Peyer's patch (tissue), 4 donors: ENCODE measurements at places on chromosomes 2 and 18. TPM values are rescaled to one million over a fixed set of nuclear protein-coding genes. Genes with fewer than 3 reads are reported as not detected.

DNA sequence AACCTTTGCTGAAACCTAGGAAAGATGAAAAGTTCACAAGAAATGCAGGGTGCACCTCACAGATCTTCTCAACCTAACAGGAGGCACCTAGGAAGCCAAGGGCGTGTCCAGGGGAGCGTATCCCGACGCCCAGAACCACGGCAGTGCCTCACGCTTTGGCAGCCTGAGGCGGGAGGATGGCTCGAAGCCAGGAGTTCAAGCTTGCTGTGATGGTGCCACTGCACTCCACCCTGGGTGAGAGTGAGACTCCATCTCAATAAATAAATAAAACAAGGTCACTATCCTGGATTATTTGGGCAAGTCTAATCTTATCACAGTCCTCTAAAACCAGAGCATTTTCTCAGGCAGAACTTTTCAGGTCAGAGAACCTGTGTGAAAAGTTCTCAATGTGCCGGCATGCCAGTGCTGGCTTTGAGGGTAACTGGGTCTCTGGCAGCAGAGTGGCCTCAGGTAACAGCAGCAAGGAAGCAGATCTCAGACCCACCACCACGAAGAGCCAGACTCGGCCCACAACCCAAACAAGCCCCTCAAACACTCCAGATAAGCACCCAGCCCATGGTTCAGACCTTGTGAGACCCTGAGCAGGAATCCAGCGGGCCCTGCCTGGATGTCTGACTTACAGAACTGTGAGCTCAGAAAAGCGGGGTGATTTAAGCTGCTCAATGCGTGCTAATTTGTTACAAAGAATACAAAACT is 11.7 kb downstream of the HSBP1L1 start:
- no peak overlapping the region for H3K4me3 ChIP-seq
- no peak for DNase-seq
- H3K4me1 ChIP-seq, result no peaks in the 10 kb centered on the region
- H3K36me3 ChIP-seq, result peaks cover 45% of the 10 kb centered on the region
- no peak overlapping the region for H3K27ac ChIP-seq
- H3K27me3 ChIP-seq, result no peaks in the 10 kb centered on the region

DNA sequence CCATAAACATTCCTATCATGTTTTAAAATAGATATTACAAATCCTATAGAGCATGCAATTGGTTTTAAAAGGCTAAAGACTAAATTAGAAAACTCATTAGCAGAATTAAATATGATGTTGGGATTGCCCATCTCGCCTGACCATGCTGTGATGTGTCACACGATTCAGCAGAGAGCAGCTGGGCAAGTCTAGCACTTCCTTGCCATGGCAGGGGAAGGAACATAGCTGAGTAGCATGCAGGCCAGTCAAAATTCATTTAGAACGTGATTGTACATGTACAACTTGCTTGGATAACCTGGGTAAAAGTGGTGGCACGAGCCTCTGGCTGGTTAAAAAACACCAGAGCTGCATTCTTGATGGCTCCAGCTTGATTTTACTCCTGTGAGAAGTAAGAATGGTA is 81.3 kb downstream of the SCN3A start:
- H3K27me3 ChIP-seq, result no peaks in the 10 kb centered on the region
- H3K36me3 ChIP-seq, result no peaks in the 10 kb centered on the region
- no peak for DNase-seq
- no peak overlapping the region for H3K4me3 ChIP-seq
- H3K4me1 ChIP-seq, result no peaks in the 10 kb centered on the region
- no peak overlapping the region for H3K27ac ChIP-seq

- no peak for DNase-seq
- H3K4me3 ChIP-seq, result no peak overlapping the region
- no peak overlapping the region for H3K27ac ChIP-seq
- no peaks in the 10 kb centered on the region for H3K4me1 ChIP-seq
- H3K27me3 ChIP-seq, result no peaks in the 10 kb centered on the region
- no peaks in the 10 kb centered on the region for H3K36me3 ChIP-seq
Measured at GRCh38 chr2:60853531-60853930, 27.8 kb upstream of the REL start.

DNA sequence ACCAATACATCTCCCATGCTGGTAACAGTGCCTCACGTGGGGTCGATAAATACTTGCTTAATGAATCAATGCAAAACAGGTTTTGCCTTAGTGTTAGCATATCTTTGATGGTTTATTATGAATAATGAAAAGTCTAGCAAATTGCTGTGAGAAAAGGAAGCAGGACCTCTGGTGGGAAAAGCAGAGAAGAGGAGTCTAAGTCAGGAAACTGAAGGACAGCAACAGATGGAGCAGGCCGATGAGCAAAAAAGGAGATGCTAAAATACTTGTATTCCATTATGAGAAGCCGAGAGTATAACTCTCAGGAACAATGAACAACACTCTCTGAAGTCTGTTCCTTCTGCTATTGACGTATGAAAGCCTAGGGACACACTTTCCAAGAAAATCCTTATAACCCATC is 555.2 kb upstream of the KLHL29 start:
- no peaks in the 10 kb centered on the region for H3K27me3 ChIP-seq
- no peak for DNase-seq
- no peaks in the 10 kb centered on the region for H3K4me1 ChIP-seq
- no peak overlapping the region for H3K4me3 ChIP-seq

DNA sequence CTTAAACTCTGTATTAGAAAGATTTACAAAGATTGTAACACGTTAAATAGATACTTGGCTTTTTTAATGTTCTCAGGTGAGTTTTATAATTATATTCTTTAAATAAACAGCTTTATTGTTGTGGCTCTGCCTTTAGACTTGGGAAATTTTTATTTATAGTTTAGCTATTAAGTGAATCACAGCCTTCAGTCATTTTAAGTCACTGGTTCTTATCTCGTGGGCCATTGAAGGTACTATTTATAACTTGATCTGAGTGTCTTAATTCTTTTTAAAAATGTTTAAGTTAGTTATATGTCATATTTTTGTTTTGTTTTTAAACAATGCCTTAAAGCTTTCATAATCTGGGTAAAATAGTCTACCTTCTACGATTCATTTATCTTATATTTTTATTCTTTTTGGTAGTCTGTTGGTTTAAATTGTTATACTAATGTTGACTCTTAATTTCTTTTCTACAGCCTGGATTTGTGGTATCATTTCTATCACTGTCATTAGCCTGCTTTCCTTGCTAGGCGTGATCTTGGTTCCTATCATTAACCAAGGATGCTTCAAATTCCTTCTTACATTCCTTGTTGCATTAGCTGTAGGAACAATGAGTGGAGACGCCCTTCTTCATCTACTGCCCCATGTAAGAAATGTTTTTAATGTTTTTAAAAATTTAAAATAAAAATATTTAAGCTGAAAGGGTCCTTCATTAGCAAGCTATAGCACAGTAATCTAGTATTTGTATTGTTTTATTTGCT is 49.3 kb downstream of the SLC39A10 start:
- no peak for DNase-seq
- no peak overlapping the region for H3K4me3 ChIP-seq
- H3K27ac ChIP-seq, result no peak overlapping the region
- H3K36me3 ChIP-seq, result no peaks in the 10 kb centered on the region
- no peaks in the 10 kb centered on the region for H3K27me3 ChIP-seq

- no peaks in the 10 kb centered on the region for H3K4me1 ChIP-seq
- no peaks in the 10 kb centered on the region for H3K36me3 ChIP-seq
- no peak overlapping the region for H3K4me3 ChIP-seq
- no peaks in the 10 kb centered on the region for H3K27me3 ChIP-seq
Measured at GRCh38 chr18:228586-228985, 39.3 kb downstream of the THOC1 start.

DNA sequence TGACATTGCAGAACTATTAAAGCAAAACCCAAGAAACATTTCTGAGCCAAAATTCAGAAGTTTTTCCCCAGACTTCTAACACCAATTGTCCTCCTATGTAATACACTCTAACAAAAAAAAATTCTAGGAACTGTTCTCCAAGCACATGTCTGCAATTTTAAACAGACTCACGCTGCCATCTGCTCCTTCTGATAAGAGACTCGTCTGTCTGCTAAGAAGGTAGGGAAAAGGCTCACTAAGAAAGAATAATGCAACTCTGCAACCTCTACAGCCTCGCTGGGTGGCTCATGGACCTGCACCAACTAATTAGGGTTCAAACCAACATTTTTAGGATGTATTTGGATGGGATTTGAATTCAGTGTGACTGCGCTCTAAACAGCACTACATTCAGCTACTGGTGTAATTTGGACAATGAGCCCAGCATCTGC is 366.5 kb downstream of the DSC3 start:
- no peak overlapping the region for H3K27ac ChIP-seq
- no peak overlapping the region for H3K4me3 ChIP-seq
- no peaks in the 10 kb centered on the region for H3K36me3 ChIP-seq
- H3K27me3 ChIP-seq, result no peaks in the 10 kb centered on the region
- DNase-seq, result no peak

GRCh38 chr2:118065015-118065706 is 23.1 kb upstream of the INSIG2 start:
- no peaks in the 10 kb centered on the region for H3K4me1 ChIP-seq
- no peak overlapping the region for H3K4me3 ChIP-seq
- no peak for DNase-seq
- H3K27ac ChIP-seq, result no peak overlapping the region
- H3K27me3 ChIP-seq, result no peaks in the 10 kb centered on the region

GRCh38 chr2:120893811-120894584 is 158.3 kb downstream of the GLI2 start:
- no peak for DNase-seq
- H3K4me1 ChIP-seq, result no peaks in the 10 kb centered on the region
- H3K27me3 ChIP-seq, result no peaks in the 10 kb centered on the region
- no peak overlapping the region for H3K4me3 ChIP-seq

DNA sequence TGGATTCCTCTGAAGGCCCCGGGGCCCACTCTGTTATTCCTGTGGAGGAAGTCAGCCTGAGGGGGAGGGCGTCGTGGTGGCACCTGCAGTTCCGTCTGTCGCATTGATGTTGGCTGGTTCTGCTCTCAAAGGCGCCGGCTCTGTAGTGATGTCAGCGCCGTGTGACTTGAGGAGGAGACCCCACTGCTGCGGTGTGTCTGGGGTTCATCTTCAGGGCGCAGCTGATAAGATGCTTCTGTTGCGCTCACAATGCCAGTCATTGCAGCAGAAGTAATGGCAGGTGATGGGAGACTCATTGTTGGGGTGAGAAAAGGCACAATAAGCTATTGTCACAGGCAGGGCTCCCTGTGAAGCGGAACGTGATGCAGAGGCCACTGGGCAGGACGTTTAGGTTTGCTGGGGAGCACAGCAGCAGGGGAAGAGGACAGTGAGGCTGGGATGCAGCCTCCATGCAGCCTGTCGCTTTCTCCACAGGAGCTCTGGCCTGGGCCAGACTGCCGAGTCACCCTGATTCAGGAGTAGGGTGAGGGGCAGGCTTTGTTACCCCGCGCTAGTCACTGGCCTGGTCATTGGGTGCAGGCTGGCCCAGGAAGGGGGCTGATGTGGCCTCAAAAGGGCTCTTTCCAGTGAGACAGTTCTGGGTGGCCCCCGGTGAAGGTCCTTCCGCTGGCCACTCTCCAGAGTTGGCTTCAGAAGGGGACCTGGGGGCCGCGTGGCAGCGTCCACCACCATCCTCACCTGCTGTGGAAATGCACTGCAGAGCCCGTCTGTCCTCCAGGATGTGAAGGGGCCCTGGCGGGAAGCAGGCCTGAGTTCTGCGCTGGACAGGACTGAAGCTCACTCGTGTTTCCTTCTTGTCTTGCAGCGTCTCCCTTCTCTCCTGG is 42.9 kb downstream of the SH3BP4 start:
- no peaks in the 10 kb centered on the region for H3K4me1 ChIP-seq
- no peak overlapping the region for H3K4me3 ChIP-seq
- H3K36me3 ChIP-seq, result peaks cover 6% of the 10 kb centered on the region
- no peak overlapping the region for H3K27ac ChIP-seq
- DNase-seq, result no peak

The ASAP2 gene
- total RNA-seq, result 42.6 TPM

The UGT1A4 gene
- not detected for total RNA-seq

The MC4R gene
- total RNA-seq, result not detected

The CDH19 gene
- 18.2 TPM for total RNA-seq

The GNLY gene
- 1.7 TPM for total RNA-seq

The ANKRD30BL gene
- not detected for total RNA-seq

The C2orf76 gene
- 2.9 TPM for total RNA-seq

The CHRND gene
- not detected for total RNA-seq
